ENCODE measurements at places on chromosomes 16 and 17.

- no peak for DNase-seq
Measured at GRCh38 chr16:59392911-59393310, 658.8 kb upstream of the GOT2 start.

DNA sequence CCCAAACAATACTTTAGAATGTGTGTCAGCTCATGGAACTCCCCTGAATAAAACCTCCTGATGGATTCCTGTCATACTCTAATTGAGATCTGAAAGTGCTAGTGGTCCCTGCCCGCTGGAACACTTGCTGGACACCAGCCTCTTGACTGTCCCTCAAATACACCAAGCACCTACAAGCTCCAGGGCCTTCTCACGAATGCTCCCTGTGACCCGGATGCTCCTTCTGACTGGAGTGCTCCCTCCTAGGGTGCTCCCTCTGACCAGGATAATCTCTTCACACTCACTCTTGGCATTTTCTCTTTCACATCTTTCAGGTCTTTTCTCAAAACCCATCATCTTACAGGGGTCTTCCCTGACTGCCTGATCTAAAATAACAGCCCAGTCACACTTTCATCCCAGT lies 205.9 kb downstream of the SLC39A11 start:
- DNase-seq: no peak

DNA sequence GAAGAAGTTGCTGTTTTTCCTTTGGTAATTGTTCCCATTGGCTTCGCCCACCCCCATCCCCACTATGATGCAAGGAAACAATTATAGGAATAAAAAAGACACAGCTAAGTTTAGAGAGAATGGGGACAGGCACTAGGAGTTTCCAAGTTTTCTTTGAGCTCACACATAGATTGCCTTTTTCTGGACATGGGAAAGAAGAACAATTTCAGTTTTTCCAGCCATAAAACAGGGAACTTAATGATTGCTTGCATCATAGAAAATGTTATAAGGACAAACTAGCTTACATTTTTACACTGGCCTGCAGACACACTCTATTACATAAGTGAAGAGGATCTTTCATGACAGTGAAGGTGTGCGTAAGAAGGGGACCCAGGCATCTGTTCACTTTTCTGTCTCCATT lies 142.3 kb upstream of the ZFHX3 start:
- no peak for DNase-seq

DNA sequence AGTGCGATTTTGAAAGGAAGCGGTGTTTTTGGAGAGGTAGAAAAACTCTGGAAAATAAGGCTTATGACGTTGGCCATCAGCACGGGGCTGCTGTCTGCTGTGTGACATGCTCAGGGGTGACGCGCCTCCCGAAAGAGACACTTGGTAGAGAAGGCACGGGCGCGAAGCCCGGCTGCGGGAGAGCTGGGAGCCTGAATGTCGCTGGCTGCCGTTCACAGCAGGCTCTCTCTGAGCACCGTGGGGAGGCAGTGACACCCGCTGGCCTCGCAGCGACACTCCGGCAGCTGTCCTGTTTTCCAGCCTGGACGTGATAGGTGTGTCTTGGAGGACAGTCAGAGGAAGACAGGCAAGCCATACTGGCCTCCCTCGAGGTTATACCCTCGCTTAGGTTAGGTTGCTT lies 759.1 kb upstream of the RBFOX1 start:
- no peak for DNase-seq

DNA sequence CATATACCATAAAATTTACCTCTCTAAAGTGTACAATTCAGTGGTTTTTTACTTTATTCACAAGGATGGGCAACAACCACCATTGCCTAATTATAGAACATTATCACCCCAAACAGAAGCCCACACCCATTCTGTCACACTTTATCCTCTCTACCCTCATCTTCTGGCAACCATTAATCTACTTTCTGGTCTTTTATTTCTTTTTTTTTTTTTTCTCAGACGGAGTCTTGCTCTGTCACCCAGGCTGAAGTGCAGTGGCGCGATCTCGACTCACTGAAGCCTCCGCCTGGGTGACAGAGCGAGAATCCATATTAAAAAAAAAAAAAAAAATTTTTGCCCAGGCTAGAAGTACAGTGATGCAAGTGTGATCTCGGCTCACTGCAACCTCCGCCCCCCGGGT lies 90.7 kb upstream of the CLEC18B start:
- no peak for DNase-seq

GRCh38 chr16:15970743-15971439 lies 21.5 kb downstream of the ABCC1 start:
- DNase-seq: no peak

DNA sequence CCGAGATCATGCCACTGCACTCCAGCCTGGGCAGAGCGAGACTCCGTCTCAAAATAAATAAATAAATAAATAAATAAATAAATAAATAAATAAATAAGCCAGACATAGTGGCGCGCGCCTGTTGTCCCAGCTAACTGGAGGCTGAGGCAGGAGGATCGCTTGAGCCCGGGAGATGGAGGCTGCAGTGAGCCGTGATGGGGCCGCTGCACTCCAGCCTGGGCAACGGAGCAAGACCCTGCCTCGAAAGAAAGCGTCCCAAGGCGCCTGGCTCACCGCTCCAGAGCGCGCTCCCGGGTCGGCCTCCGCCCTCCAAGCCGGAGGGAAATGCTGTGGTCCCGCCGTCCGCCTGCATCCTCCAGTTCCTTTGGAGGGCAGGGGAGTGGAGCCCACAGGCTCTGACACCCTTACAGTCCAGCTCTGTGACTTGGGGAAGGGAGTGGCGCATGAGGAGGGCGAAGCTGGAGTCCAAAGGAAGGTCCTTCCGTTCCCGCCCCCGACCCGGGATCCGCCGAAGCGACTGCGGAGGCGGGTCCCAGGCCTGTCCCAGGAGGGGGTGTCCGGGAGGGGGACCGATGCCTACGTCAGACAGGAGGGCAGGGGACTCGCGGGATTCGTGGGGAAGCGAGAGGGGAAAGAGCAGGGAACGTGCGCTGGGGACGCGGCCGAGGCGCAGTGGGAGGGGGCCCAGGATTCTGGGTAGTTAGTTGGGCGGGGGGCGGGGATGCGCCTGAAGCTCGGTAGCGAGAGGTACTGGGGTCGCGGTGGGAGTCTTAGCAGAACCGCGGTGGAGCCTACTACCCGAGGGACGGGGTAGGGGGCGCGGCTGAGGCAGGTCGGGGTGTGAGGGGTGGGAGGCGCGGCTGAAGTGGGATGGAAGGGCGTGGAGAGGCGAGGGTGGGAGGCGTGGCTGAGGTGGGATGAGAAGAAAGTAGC lies 8.4 kb upstream of the TRPV2 start:
- no peak for DNase-seq

- peak; percentile 49 for DNase-seq
Measured at GRCh38 chr17:6753006-6753445, 2.8 kb upstream of the XAF1 start.

DNA sequence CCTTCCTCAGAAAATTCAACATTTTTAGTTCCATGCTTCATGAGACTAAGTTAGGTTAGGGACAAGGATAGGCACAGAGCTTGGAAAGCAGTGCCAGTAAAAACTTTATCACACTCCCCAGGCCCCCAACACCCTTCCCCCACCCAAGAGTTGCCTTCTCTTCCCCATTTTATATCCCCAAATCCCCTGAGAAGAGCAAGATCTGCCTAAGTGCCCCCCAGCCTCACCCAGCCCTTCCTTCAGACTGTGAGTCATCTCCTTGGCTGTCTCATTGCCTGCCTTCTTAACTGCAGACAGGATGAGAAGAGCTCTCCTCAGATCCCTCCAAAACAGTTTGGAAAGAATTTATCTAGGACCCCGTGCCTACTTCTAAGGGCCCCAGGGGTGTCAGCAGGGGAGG lies 55.8 kb downstream of the NEUROD2 start:
- DNase-seq: no peak

GRCh38 chr17:16948587-16949376 lies 23.1 kb downstream of the TNFRSF13B start:
- DNase-seq: no peak

DNA sequence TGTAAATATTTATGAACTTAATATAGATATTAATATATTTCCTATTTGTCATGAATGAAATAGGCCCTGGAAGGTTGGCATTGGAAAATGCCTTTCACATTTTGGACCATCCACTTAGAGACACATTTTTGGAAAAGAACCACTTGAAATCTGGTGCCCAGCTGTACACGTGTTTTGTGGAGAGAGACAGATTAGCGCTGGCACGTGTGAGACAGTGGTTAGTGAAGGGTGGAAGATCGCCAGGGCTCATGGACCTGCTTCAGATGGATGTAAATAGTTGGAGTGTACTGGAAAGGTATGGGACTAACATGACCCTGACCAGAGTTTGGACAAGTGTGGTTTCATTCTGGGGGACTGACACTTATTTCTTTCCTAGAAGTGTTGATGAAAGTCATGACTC lies 222.9 kb downstream of the PRKCA start:
- DNase-seq: no peak

- no peak for DNase-seq
Measured at GRCh38 chr17:4469552-4469951, 29.1 kb upstream of the SPNS2 start.

DNA sequence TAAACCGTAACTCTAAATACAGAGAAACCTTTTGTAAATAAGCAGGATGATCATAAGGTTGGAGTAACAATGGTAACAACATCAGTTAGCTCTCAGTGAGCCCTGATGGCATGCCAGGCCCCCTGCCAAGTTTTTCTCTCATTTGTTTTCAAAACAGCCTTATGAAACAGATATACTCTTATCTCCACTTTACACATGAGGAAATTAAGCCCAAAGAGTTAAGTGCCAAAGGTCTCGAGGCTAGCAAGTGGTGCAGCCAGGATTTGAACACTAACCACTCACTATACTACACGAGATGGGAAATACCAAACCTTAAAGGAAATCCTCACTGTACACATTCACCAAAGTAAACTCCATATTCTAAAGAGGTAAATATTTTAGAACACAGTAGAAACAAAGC lies 15.0 kb downstream of the USP31 start:
- DNase-seq: no peak

DNA sequence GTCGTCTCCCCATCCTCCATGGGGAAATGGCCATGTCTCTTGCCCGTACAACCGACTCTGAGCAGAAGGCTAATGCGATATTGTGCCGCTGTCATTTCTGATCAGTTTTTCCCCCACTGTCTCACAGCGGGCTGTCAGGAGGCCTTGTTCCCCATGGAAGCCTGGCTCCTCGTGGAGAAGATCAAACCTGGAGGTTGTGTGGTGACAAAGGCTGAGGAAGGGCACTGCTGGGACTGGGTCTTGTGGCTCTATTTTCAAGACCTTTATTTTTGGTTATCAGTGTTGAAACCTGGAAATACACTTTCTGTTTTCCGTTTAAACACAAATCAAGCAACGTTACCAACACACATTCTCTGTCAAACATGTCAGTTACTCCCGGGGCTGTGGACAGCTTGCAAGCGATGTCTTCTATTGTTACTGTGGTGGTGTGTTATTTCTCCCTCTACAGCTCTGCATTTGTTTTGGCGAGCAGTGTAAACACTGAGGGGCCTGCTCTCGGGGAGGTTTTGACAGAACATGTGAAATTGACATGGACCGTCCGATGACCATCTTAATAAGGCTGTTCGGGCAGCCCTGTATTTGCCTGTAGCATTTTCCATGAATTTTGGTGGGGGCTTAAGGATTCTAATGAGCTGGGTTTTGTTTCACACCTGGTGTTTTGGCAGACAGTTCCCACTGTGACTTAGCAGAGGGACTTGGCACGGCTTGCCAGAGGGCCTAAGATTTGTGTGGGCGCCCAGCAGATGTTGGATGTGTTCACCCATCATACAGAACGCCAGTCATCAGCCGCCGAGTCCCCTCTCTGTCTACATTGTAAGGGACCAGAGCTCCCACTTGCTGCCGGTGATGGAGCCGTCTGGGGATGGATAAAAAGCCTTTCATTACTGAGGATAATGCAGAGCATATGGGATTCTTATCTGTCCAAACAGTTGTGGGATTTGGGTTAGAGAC lies 12.5 kb downstream of the RBFOX1 start:
- DNase-seq: no peak

GRCh38 chr16:30032083-30032819 lies 1.2 kb upstream of the TLCD3B start:
- DNase-seq: peak; percentile 50

- no peak for DNase-seq
Measured at GRCh38 chr16:23523876-23524385, 13.6 kb upstream of the GGA2 start.

DNA sequence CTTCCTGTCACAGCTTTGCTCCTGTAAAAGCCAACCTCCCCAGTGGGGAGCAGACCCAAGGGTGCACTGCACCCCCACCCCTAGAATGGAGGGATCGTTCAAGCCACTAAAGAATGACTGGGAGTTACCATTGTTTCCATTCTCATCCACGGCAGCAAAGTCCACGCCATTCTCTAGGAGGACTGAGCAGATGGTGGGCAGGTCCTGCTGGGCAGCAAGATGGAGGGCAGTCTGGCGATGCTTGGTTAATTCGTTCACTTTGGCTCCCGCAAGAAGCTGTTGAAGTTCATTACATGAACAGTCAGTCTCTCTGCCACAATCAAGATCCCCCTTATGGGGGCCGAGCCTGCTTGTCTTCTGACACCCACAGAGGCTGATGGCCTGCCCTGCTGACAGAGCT lies 30.8 kb downstream of the CYB5D2 start:
- no peak for DNase-seq

- no peak for DNase-seq
Measured at GRCh38 chr17:50590946-50591737, 30.6 kb downstream of the CACNA1G start.

DNA sequence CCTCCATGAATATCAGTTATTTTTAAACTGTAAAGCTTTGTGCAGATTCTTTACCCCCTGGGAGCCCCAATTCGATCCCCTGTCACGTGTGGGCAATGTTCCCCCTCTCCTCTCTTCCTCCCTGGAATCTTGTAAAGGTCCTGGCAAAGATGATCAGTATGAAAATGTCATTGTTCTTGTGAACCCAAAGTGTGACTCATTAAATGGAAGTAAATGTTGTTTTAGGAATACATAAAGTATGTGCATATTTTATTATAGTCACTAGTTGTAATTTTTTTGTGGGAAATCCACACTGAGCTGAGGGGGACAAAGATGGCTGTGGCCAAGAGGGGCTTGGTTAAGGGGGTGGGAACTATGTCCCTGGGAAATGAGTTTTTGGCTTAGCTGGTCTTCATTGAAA lies 2.3 kb downstream of the CCL11 start:
- DNase-seq: no peak

GRCh38 chr16:82439678-82440293 lies 187.0 kb upstream of the CDH13 start:
- DNase-seq: no peak

- DNase-seq: no peak
Measured at GRCh38 chr17:61903251-61903650, 24.5 kb downstream of the INTS2 start.

DNA sequence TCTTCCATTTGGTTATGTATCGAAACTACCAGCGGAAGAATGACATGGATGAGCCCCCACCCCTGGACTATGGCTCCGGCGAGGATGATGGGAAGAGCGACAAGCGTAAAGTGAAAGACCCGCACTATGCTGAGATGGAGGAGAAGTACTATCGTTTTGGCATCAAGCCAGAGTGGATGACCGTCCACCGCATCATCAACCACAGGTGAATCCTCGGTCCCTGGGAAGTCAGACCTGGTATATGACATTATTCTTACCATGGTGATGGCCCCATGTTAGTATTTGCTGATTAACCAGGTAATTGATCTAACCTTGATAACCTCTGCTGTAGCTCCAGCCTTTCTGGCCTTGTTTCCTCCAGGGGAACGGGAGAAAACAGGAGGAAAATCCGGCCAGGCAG lies 8.5 kb downstream of the CHD3 start:
- no peak for DNase-seq
